A549 treated with Hydrocortisone at 1 μM for 4 hours (cell line): ENCODE measurements at places on chromosomes 2 and 18. TPM values are rescaled to one million over a fixed set of nuclear protein-coding genes. Genes with fewer than 3 reads are reported as not detected.

SLC4A3 gene
- 2.5 to 3.3 TPM (median 3.1 TPM) in 5 replicates for total RNA-seq

TEX261 gene
- total RNA-seq: 76.0 to 89.4 TPM (median 81.0 TPM) in 5 replicates

SOWAHC gene
- total RNA-seq: 7.3 to 10.0 TPM (median 8.9 TPM) in 5 replicates

TMEFF2 gene
- 0.17 to 0.40 TPM (median 0.32 TPM) in 5 replicates for total RNA-seq

HAAO gene
- not detected in 5 replicates for total RNA-seq

ZNF519 gene
- total RNA-seq: 1.0 to 2.1 TPM (median 1.1 TPM) in 5 replicates

WNT6 gene
- 0.14 to 0.40 TPM (median 0.28 TPM) in 5 replicates for total RNA-seq

GPC1 gene
- total RNA-seq: 201 to 246 TPM (median 231 TPM) in 5 replicates

STARD6 gene
- total RNA-seq: 0.20 TPM in 1 of 5 replicates, not detected in the others

RAB3GAP1 gene
- total RNA-seq: 23.1 to 33.0 TPM (median 26.8 TPM) in 5 replicates

ONECUT2 gene
- total RNA-seq: 0.26 to 0.51 TPM (median 0.35 TPM) in 5 replicates

TRIM54 gene
- total RNA-seq: 0.81 to 1.1 TPM (median 0.88 TPM) in 5 replicates

CIDEA gene
- not detected in 5 replicates for total RNA-seq

IL18RAP gene
- 0.03 to 0.09 TPM (median 0.06 TPM) in 4 of 5 replicates, not detected in the other for total RNA-seq

EMILIN1 gene
- total RNA-seq: 0.32 to 0.55 TPM (median 0.48 TPM) in 5 replicates

SCN7A gene
- not detected in 5 replicates for total RNA-seq

DSC2 gene
- 0.80 to 1.3 TPM (median 0.98 TPM) in 5 replicates for total RNA-seq

TUBB6 gene
- total RNA-seq: 191 to 219 TPM (median 200 TPM) in 5 replicates

SPP2 gene
- not detected in 5 replicates for total RNA-seq

C2orf80 gene
- total RNA-seq: not detected in 5 replicates

EIF2AK3 gene
- total RNA-seq: 32.7 to 47.6 TPM (median 38.3 TPM) in 5 replicates

CXCR4 gene
- total RNA-seq: 0.46 to 0.99 TPM (median 0.56 TPM) in 5 replicates

CD207 gene
- total RNA-seq: not detected in 5 replicates

GCG gene
- total RNA-seq: not detected in 5 replicates

NAT8 gene
- total RNA-seq: not detected in 5 replicates

SERPINB10 gene
- total RNA-seq: not detected in 5 replicates

CHRND gene
- not detected in 5 replicates for total RNA-seq

KLHL41 gene
- 0.13 to 0.31 TPM (median 0.18 TPM) in 5 replicates for total RNA-seq

TMEM169 gene
- total RNA-seq: 0.25 to 0.75 TPM (median 0.38 TPM) in 5 replicates

FAM124B gene
- not detected in 5 replicates for total RNA-seq

ZNF521 gene
- not detected in 5 replicates for total RNA-seq

PROM2 gene
- 0.01 to 0.23 TPM (median 0.14 TPM) in 4 of 5 replicates, not detected in the other for total RNA-seq

HJURP gene
- total RNA-seq: 52.3 to 59.6 TPM (median 55.7 TPM) in 5 replicates

HDAC4 gene
- 6.4 to 9.6 TPM (median 7.2 TPM) in 5 replicates for total RNA-seq

TNFAIP6 gene
- 0.77 to 1.3 TPM (median 1.0 TPM) in 5 replicates for total RNA-seq

SLC8A1 gene
- 0.21 to 0.41 TPM (median 0.29 TPM) in 5 replicates for total RNA-seq

MRO gene
- total RNA-seq: 0.15 to 0.31 TPM (median 0.18 TPM) in 5 replicates

KLHL30 gene
- 0.14 to 0.30 TPM (median 0.25 TPM) in 5 replicates for total RNA-seq

RASGRP3 gene
- 0.66 to 1.1 TPM (median 1.0 TPM) in 5 replicates for total RNA-seq

SATB2 gene
- 2.7 to 3.1 TPM (median 2.9 TPM) in 5 replicates for total RNA-seq

UGT1A7 gene
- total RNA-seq: 2.9 to 4.8 TPM (median 3.8 TPM) in 5 replicates
